ENCODE measurements at places on chromosomes 1 and 21.
A peak's percentile ranks its signal among the peaks of the same experiment; 100 is the strongest.

DNA sequence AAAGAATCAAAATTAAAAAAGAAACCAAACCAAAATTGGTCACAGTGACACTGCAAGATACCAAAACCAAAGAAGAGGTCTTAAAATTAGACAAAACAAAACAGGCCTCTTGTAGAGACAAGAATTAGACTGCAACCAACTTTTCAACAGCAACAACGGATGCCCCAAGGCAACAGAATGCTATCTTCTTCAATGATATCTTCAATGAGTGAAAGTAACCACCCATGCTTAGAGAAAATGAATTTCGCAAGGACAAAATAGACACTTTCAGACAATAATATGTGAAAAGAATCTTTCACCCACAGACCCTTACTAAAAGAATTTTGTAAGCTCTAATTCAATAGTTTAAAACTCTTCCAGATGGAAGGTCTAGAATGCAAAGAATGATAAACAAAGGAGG is 41.7 kb downstream of the USP48 start:
- DNase-seq: no peak

DNA sequence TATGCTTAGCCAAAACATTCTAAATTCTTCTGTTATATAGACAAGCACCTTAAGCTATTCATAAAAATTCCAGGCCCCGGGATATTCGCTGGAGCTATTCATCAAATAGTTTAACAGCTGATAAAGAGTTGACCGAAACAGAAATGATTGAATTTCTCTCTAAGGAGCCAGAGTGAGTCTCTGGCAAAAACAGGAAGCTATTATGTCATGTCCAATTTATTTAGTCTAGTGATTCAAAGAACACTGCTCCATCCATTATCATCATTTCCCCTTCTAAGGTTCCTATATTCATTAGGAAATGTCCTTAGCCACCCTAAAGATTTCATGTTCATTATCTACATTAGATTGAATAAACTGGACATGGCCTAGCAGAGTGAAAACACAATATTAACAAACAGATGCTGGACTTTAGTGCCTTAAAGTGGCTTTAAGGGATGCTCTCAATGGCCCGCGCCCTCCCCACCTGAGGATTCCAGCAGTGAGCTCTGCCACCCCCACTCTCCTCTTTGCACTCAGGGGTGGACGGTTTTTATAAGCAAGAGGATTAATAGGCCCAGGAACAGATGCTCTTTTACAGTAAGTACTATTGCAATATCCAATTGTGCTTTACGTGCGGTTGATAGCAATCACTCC is 122.1 kb upstream of the RGS1 start:
- DNase-seq: no peak

DNA sequence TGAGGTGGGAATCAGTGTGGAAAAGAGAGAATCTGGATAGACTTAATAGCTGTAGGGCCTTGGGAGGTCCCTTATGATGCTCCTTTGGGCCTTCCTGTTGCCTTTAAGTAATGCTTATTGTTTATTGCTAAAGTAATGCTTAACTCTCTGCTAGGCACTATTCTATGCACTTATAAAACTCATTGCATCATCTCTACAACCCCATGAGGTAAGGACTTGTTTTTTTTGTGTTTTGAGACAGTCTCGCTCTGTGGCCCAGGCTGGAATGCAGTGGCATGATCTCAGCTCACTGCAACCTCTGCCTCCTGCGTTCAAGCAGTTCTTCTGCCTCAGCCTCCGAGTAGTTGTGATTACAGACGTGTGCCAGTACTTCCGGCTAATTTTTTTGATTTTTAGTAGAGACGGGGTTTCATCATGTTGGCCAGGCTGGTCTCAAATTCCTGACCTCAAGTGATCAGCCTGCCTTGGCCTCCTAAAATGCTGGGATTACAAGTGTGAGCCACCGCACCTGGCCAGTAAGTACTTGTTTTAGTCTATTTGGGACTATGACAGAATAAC is 22.3 kb downstream of the NECAP2 start:
- DNase-seq: no peak

DNA sequence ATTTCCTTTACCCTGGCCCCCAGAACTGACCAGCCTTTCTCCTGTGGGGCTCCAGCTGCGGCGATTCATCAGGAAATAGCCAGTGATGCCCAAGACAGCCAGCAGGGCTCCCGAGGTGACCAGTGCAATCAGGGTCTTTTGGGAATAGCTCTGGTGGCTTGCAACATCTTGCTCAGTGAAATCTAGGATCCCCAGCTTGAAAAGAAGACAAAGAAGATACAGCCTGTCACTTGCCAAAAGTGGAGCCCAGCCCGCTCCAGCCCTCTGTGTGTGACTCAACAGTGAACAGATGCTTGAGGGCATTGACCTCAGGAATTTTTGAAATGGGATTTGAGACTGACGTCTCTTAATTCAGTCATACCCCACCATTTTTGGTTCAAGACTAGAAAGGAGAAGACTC is 22.3 kb downstream of the CD34 start:
- no peak for DNase-seq

GRCh38 chr1:15433471-15433870 is 4.8 kb upstream of the CTRC start:
- no peak for DNase-seq

- DNase-seq: no peak
Measured at GRCh38 chr21:39216290-39216689, 33.0 kb upstream of the PSMG1 start.

DNA sequence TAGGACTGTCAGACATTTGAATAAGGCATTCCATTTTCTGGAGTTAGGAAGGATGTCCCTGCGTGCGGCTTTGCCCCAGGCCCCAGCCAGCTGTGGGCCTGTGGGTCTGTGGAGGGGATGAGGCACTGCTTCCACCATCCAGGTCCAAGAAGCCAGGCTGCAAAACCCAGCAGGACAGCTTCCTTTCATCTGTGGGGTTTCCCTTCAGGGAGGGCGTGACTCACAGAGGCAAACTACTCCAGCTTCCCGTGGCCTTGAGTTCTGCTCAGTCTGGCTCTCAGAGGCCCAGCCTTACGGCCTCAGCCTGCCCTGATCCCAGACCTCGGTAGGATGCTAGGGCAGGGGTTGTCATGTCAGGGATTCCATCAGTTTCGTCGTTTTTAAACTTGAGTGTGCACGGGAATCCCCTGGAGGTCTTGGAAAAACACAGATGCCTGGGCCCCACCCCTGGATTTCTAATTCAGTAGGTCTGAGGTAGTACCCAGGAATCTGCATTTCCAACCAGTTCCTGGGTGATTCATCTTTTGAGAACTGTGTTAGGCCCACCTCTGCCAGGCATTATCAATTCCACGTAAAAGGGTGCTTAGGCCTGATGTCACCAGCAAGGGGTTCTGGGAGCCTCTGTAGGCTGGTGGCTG is 32.3 kb upstream of the TENT5C start:
- DNase-seq: peak; percentile 9

GRCh38 chr1:36580524-36580923 is 97.8 kb upstream of the CSF3R start:
- no peak for DNase-seq

GRCh38 chr21:14755086-14755485 is 209.0 kb upstream of the SAMSN1 start:
- no peak for DNase-seq

DNA sequence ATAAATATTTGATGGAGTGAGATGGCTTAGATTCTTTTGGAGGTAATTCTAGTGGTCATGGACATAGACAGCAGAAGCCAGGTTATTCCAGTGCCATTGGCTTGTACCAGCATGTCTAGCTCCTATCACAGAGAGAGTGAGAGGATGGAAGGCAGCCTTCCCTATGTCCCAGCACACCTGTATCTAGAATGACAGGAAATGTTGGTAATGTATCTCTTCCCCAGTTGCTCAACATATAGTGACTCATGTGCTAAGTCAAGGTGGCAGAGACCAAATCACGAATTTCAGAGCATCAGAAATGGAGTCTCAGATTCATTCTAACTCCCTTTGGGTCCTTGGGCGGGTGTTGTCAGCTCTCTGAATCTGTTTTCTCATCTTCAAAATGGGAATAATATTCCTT is 28.4 kb downstream of the METTL13 start:
- DNase-seq: no peak

GRCh38 chr1:210477328-210477924 is 148.7 kb downstream of the HHAT start:
- no peak for DNase-seq

- DNase-seq: peak; percentile 50
Measured at GRCh38 chr1:7810395-7810794, 26.3 kb downstream of the PER3 start.

- DNase-seq: no peak
Measured at GRCh38 chr1:169630006-169630405, at the start of gene SELP. SELP (minus strand) TSS chr1:169630124; CDS start chr1:169630074, 50 bp downstream.

DNA sequence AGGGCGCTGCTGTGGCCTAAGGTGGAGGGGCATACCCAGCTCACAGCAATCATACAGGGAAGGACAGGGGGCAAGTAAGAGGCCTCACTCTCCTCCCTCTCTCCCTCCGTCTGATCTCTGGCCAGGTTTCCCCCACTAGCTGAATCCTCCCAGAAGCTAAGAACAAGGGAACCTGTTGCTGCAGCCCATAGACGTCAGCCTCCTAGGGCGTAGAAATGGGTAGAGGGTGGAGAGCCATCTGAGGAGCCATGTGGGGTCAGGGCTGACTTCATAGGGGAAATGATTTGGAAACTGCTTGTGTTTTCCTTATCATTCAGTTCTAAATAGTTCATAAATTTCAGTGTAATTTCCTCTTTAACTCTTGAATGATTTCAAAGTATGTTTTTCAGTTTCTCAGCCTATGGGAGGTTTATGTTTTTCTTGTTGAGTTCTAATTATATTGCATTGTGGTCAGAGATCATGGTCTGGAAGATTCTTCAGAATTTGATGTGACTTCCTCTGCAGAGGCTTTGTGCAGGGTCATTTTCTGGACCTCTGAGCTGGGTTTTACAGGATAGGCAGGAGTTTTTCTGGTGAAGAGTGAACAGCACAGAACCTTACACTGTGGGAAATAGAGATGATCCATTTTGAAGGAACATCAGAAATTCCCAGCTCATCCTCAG is 2.3 kb upstream of the MOB3C start:
- DNase-seq: no peak

GRCh38 chr1:185681034-185681633 is 53.1 kb upstream of the HMCN1 start:
- DNase-seq: no peak

GRCh38 chr21:43306911-43307676 is 119.8 kb downstream of the SIK1 start:
- DNase-seq: peak; percentile 44

- no peak for DNase-seq
Measured at GRCh38 chr21:43684424-43684823, 25.1 kb downstream of the RRP1B start.

DNA sequence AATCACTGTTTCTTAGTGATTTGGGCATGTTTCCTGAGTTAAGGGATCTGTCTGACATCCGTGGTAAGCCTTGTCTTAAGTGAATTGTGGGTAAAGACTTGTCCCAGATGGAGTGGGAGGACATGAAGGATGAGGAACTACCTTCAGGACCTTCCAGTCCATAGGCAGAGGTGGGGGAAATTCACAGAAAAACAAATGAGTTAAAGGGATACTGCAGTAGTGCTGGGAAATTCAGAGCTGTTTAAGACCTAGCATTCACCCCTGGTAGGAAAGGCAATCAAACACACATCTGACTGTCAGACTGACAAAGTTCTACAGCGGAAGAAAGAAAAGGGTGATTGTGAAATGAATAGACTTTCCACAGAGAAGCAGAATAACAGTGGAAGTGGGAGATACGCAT is 3.0 kb downstream of the GNAT2 start:
- DNase-seq: no peak

DNA sequence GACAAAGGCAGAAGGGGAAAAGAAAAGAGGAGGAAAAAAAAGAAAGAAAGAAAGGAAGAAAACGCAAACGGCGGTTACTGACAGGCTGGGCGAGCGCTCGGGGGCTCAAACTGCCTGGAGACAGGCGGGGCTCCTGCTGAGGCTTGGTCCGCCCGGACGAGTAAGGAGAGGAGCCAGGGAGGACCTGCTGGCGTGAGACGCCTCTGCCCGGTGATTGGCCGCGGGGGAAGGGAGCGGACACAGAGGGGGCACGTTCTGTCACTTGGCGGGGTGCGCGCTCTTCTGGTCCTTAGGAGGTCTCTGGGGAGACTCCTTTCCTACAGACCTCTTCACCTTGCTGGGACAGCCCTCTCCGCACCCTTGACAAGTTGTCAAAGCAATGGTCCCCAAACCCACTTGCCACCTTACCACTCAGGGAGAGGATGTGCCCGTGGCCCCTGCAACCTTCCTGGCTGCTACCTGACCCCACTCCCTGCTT is 791 bp upstream of the PIK3R3 start:
- DNase-seq: no peak

GRCh38 chr1:4203501-4203900 is 303.4 kb upstream of the C1orf174 start:
- DNase-seq: no peak

DNA sequence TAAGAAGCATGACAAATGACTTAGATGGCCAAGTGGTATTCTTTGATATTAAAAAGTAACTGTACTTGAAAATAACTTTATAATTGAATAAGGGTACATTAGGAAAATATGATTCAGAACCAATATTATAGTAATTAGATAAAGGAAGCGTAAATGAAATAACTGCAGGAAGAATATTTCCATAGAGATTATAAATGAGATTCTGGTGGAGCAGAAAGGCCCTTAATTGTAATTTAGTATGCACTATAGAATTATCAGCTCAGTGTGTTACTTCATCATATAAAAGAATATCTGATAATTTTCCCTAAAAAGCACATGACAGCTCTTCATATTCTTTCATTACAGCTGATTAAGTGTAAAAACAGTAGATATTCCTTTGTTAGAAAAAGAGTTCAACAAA is 171.7 kb downstream of the PIGK start:
- no peak for DNase-seq

- DNase-seq: peak; percentile 47
Measured at GRCh38 chr1:107936498-107937481, 28.2 kb downstream of the VAV3 start.

DNA sequence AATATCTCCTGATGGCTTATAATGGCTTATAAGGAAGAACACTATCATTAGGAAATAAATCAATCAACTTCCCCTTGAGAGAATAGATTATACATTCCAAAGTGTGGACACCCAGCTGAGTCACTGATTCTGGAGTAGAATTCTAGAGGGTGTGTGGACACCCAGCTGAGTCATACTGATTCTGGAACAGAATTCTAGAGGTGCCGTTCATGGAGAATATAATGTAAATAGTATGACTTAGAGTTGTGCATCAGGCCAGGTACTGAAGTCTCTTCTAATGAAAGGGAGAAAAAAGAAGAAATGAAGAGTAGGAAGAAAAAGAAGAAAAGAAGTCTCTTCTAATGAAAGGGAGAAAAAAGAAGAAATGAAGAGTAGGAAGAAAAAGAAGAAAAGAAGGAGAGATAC is 2.4 kb upstream of the USP33 start:
- no peak for DNase-seq

GRCh38 chr1:230080822-230081221 is 13.8 kb downstream of the GALNT2 start:
- no peak for DNase-seq

GRCh38 chr1:25773441-25774125 is 26.4 kb upstream of the SELENON start:
- no peak for DNase-seq

DNA sequence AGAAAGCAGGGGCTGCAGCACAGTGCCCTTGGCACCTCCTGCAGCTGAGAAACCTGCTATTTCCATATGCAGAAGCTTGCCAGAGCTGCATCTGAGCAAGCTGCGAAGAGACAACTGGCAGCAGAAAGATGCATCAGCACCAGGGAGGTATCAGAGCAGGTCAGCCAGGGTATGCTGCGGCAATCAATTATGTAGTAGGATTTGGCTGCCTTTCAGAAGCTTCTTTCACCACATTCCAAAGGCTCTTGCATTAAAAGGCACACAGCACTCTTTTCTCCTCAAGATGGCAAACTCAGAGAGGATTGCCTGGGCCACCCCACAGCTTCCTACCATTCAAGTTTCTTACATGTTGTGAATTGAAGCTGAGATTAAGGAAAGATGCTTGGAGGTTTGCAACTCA is 47.6 kb upstream of the RAP1A start:
- no peak for DNase-seq
